GM12892 (cell line): ENCODE measurements at places on chromosomes 12 and 14.

DNA sequence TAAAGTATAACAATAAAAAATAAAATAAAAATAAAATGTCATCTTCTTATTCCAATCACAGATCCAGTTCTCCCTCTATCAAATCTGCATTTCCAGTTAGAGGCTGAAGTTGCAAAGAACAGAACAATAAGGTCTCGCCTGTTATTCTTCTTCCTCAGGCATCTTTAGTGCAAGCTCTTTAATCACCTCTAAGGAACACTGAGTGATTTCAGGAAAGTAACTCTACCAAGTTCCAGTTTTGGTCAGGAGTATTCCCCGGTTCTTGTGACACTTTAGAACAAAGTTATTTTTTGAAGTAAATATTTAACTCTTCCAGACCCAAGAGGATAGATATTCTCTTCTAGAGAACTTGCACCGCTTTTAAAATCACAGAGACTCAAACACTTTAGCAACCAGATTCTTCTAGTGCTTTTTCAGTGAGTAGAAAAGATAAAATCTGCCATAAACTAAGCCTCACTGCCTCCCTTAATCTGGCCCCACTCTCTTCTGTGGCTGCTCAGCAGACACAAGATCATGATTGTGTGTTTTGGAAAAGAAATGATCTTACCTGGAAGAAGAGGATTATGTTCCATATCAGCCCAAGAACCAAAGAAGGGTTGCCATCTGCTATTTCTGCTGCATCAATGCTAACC lies 57.9 kb upstream of the DICER1 start:
- DNase-seq, result no peak

GRCh38 chr12:101795786-101796185 lies 35.0 kb downstream of the GNPTAB start:
- DNase-seq, result no peak

- no peak for DNase-seq
Measured at GRCh38 chr14:25046301-25046943, 3.5 kb downstream of the STXBP6 start.

DNA sequence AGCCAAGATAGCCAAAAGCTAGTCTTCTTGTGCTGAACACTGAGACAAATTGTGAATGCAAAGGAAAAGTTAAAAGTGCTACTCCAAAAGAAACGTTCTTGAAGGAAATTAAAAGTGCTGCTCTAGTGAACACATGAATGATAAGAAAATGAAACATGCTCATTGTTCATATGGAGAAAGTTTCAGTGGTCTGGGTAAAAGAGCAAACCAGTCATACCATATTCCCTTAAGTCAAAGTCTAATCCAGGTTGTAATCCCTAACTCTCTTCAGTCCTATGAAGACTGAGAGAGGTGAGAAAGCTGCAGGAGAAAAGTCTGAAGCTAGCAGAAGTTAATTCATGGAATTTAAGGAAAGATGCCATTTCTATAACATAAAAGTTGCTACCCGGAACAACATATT lies 121.5 kb downstream of the MNAT1 start:
- DNase-seq, result no peak

DNA sequence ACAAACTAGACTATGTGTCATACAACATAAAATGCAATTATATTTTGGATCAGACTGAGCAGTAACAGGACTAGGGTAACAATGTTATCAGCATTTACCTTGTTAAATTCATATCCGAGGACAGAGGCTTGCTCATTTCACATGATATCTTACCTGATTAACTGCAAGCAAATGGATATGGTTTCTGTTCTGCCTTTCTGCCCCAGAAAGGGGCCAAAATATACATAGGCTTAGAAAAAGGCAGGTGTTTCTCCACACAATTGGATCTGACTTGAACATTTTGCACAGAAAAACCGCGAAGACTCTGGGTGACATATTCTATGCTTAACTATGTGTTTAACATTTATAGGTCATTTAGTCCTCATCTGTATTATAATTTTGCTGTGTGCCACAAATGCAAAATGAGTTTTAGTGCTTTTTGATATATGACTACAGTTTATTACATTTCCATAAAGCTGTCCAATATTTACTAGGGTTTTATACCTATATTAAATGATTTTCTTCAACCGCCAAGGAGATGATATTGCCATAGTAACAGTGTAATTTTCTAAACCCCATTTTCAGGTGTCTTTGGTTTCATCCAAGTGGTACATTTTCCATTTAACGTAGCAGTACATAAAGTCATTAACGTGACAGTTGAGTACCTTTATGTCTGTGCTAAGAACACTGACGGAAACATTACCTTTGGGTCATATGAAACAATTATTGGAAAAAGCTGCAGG lies 249.3 kb upstream of the KRR1 start:
- no peak for DNase-seq
